ENCODE measurements at places on chromosomes 4 and X.

DNA sequence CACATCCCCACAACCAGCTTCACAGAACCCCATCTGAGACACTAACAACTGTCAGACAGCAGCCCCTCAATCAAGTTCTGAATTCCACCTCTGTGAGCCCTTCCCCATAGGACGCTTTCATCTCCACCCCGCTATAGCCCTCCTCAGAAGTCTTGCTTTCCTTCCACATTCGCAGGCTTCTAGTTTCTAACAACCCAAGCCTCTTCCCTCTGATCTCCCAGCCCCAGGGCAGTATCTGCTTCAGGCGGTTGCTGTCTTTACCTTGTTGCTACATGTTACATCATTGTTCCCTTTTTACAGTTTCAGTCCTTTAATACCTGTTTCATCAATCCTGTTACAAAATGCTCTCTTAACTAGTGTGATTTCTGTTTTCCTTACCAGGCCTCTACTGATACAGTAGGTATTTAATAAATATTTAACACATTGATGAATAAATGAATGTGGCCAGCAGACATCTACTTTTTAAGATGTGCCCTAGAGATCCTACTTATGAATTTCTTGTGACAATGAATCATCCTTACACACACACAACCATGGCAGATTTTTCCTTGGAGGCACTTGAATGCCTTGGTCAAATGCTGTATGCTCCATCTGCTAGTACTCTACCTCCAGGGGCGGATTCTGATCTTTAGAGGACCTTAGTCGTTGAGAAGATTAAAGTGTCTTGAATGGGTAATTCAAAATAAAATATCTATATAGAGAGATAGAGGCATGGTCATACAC, 164.7 kb upstream of the SLIT2 start:
- DNase-seq: no peak

DNA sequence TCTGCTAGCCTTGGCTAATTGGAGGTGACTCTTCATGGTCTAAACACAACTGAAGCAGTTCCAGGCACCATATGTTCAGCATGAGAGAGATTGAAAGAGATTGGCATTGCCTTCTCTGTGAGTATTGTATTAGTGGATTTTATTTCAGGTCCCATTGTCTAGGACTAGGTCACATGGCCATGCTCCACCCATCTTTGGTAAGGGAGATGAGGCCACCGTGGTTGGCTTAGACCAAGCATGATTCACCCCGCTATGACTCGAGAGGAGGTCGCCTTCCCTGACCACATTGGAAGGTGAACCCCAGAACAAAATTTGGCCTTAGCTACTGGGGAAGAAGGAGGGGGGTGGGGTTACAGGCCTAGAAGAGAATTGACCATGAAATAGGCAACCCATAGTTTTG, 109.9 kb upstream of the BCOR start:
- no peak for DNase-seq

DNA sequence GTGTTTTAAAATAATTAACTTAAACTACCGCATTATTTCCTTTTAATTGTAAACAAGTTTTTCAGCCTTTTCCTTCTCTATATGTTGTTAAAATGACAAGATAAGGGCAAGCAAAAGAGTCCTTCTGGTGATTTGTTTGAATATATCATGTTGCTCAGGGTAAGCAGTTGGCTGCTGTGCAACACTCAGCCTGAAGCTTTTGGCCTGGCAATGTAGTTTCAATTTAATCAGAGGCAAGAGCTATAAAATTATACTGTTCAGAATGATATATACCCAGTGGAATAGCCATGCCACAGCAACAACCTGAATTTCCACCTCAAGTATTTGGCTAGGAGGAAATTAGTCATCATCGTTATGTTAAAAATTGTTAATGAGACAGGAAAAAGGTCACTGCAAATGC, 53.4 kb downstream of the GRXCR1 start:
- DNase-seq: no peak

DNA sequence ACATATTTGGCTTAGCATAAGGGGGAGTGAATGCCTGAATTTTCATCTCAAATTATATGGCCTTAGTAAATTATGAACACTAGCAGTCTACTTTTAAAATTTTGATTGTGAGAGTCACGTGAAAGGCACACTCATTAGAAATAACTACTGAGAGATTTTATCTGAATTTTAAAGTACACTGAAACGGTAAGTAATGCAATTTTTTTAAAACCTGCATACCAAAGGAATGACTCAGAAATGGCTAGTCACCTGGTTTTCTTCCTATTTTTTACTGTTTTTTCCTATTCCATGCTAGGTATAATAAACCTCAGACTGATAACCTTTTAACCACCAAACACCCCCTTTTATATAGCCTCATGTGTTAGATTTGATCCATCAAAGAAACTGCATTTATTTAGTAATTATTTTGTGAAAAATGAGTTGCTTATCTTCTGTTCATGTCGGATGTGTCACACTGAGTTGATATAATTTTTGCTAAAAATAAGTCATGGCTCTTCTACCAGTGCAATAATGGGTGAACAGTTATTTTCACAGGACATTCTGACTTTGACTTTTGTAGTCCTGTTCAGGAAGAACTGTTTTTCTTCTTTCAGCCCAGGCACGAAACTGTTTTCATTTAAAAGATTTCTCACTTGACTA, 40.4 kb downstream of the CPEB2 start:
- no peak for DNase-seq

DNA sequence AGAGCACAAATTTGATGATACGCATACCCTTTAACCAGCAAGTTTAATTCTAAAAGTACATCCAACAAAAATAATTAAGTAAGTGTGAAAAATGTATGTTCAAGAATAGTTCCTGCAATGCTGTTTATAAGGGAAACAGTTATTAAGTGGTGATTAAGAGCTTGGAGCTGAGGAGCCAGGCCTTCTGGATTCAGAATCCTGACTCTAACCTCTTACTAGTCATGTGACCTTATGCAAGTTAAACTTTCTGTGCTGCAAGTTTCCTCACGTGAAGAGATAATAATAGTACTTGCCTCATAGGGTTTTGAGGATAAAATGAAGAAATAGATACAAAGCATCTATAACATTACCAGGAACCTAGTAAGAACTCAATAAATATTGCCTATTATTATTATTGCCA, 77.7 kb downstream of the FAM13A start:
- DNase-seq: no peak

DNA sequence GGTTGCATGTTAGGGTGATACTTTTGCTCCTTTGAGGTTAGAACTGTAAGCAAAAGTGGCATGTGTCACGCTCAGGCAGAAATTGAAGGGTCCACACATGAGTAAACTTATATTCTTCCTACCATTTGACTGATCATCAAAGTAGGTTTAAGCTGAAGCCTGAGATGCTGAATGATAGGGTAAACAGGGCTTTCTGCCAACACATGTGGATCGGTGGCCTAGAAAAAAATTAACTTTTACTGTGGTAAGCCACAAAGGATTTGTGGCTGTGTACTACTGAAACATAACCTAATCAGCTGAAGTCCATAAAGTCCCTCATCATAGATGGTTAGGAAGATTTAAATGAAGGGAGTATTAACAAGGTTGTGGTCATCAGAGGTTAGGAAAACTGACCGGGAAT, 1070.1 kb downstream of the STPG2 start:
- DNase-seq: no peak

DNA sequence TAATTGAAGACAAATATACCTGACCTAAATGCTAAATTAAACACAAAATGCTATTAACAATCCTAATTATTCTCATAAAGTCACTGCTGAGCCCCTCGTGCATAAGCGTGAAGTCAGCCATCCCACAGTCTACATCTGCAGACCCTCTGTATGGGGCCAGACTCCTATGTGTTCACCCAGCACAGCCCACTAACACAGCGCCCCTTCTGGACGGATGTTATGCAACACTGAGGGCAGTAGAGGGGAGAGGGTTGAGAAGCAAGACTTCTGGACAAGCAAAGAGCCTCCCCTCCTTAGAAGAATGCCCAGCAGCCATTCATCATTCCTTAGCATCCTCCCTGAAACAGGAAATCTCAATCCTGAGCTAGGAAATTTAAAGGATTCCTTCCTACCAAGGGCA, 7.9 kb downstream of the TRPC3 start:
- DNase-seq: no peak

GRCh38 chr4:26053761-26054160, 139.7 kb downstream of the SMIM20 start:
- no peak for DNase-seq

DNA sequence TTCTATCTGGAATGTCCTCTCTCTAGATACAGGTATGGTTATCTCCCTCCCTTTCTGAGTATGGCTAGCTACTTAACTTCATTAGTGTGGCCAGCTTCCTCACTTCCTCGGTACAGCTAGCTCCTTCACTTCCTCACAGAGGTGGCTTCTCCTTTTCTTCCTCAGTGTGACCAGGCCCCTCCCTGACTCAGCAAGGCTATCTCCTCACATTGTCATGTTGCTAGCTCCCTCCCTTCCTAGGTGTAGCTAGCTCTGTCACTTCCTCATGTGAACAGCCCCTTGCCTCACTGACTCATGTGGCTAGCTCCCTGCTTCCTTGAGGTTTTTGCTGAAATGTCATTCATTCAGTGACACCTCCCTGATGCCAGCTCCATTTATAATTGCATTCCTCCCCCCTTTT, 67.3 kb upstream of the DDIT4L start:
- DNase-seq: no peak

DNA sequence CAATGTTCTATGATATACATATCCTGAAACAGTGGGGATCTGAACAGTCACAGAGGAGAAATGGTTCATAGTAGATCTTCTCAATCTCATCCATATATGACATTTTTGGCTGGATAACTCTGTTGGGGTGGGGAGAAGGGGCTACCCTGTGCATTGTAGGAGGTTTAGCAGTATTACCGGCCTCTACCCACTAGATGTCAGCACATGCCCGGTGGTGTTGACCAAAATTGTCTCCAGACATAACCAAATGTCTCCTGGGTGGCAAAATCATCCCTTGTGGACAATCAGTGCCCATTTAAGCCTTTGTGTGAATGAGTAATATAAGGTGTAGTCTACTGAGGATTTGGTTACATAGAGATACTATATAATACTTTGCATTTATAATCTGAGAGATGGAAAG, 89.9 kb downstream of the PLS3 start:
- no peak for DNase-seq

GRCh38 chr4:182411391-182411790, 168.2 kb downstream of the TENM3 start:
- no peak for DNase-seq

DNA sequence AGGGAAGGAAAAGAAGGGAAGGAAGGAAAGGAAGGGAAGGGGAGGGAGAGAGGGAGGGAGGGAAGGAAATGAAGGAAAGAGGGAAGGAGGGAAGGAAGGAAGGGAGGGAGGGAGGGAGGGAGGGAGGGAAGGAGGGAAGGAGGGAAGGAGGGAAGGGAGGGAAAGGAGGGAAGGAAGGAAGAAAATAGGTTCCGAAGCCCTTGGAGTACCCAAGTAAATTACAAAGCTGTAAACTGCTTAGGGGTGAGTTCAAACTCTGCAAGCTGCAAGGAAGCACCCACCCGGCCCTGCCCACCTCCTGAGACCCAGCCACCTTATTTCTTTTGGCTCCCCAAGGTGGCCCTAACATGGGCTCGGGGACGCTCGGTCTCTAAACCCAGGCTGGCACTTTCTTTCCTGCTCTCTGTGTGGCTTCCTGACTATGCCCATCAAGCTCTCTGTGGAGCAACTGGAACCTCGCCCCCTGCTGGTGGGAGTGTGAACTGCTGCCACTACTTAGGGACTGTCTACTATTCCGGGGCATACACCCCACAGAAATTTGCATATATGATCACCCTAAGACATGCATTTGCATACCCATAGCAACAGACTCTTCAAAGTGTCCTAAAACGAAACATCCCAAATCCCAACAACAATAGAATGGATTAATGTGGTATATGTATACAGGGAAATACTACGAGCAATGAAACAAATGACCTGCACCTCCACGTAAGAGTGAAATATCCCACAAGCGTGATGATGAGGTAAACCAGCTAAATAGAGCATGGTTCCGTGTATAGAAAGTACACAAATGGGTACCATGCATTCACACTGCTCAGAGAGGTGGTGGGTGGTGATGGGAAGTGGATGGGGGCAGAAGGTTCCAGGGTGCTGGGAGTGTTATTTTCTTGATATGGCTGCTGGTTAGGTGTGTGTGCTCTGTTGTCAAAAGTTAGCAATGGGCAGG, 151.7 kb upstream of the TBL1X start:
- no peak for DNase-seq

GRCh38 chr4:182695009-182695408, 222.2 kb downstream of the DCTD start:
- no peak for DNase-seq

DNA sequence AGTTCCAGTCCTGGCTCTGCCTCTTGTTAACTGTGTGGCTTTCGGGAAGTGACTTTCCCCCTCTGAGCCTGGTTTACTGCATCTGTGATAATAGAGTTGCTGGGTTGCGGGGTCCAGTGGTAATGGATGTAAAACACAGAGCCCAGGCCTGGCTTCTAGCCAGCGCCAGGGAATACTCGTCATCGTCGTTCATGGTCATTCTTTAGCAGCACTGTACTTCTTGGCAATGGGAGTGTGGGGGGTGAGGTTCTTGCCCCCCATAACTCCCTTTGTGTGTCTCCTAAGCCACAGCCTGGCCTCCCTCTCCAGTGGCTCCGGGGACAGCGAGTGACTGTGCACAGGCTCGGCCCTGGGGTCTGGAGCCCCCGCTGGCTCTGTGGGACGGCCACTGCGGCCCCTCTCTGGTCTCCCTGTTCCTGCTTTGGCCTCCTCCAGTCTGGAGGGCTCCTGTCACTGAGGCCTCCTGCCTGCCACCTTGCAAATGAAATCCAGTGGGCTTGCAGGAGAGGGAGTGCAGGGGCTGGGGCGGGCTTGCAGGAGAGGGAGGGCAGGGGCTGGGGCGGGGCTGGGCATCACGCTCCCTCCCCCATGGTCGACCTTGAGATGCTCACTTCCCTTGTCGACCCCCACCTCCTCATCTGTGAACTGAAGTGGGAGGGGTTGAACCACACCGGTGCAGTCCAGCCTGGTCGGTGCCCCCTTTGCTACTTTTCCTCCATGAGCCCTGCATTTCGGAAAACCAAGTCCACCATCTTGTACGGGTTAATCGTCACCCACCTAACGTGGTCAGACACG, 13.2 kb downstream of the PSAPL1 start:
- DNase-seq: no peak

GRCh38 chr4:6728320-6729029, 12.5 kb downstream of the BLOC1S4 start:
- DNase-seq: no peak

DNA sequence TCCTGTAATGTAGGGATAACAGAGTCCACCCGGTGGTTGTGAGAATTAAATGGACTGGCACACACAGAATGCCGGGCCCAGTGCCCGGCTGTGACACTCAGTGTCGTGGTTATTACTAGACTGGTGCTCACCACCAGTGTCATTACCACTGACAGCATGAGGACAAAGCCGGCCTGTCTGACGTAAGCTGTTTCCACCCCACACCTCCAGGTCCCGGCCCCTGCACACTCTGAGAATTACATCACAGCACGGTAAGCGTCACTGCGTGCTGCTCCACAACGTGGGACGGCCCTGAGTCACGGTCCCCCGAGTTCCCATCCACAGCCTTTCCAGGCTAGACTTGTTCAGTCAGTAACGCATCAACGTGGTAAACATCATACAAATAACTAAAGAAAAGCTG, 22.9 kb downstream of the FAT1 start:
- no peak for DNase-seq

GRCh38 chr4:151031831-151032605, 16.9 kb upstream of the LRBA start:
- DNase-seq: no peak

All from AG04450 (cell line).